ENCODE measurements at places on chromosomes 5 and 9.
A peak's percentile ranks its signal among the peaks of the same experiment; 100 is the strongest.

- DNase-seq, result no peak
Measured at GRCh38 chr9:20579524-20580314, 42.6 kb downstream of the MLLT3 start.

GRCh38 chr5:111337133-111337532, 112.9 kb downstream of the CAMK4 start:
- DNase-seq, result no peak

GRCh38 chr9:5949103-5949699, 58.5 kb downstream of the MLANA start:
- DNase-seq, result no peak

DNA sequence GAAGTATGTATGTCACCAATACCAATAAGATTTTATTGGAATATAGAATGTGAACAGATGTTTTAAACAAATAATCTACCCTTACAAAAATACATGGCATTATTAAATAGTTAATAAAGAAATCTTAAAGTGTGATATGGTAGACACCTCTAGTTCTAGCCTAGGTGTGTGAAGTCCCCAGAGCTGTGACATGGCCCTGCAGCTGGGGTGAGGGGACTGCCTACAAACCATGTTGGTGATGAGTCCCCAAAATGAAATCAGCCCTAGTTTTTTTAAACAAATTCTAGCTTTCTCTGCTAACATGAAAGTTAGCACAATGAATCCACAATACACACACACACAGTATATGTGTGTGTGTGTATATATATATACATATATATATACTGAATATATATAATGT, 195.1 kb upstream of the RPS23 start:
- no peak for DNase-seq

DNA sequence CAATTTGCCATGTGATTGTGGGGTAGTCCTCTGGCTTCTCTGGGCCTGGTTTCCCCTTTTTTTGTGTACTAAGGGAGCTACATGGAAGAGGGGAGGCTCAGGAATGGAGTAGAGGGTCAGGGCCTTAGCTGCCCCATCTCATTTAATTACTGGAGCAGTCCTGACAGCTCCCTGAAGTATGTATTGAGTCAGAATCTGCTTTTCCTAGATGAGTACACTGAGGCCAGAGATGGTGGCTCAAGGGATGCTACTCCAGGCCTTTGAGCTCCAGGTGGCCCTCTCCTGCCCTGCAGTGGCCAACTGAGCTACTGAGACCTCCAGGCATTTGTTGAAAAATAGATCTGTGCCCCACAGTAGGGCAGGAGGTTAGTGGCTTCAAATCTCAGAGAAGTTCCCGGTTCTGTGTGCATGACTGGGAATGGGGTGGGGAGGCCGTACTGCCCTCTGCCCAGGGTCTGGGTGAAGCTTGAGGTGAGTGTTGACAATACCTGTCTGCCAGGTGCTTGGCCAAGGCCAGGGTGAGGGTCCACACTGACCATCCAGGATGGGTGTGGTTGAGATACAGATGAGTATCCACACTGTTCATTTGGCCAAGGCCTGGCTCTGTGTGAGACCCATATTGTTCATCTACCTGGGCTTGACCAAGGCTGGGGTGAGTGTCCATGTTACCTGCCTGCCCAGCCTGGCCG, 45.7 kb downstream of the CXXC5 start:
- no peak for DNase-seq

DNA sequence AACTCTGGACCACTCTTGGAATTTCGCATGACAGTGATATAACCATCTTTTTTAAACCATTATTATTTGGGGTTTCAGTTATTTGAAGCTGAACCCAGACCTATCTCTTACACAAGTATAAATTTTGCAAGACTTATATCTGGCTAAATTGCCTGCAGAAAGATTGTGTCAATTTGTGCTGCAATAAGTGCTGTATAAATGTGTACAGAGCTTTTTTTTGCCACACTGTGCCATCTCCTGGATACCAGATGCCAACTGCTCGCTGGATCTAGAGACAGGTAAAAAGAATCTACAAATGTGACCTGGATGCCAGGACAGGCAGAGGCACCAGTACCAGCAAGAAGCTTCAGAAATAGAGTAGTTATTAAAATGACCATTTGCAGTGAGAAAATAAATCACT, 25.9 kb upstream of the TTC39B start:
- no peak for DNase-seq

DNA sequence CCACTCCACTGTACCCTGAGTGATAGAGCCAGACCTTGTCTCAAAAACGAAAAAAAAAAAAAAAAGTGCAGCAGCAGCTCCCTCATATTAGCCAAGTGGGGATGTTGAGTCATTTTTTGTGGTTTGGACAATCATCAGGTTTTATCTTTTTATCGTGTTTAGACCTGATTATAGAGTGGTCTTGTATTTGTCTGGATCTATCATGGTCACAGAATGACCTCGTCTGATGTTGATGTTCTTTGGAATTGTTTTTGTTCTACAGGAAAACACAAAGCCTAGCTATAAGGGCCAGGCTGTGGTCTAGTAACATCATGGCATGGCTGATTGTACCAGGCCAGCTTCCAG, 1.6 kb upstream of the FBXW11 start:
- no peak for DNase-seq

GRCh38 chr5:102681403-102681983, 73.6 kb upstream of the PAM start:
- peak; percentile 65 for DNase-seq

DNA sequence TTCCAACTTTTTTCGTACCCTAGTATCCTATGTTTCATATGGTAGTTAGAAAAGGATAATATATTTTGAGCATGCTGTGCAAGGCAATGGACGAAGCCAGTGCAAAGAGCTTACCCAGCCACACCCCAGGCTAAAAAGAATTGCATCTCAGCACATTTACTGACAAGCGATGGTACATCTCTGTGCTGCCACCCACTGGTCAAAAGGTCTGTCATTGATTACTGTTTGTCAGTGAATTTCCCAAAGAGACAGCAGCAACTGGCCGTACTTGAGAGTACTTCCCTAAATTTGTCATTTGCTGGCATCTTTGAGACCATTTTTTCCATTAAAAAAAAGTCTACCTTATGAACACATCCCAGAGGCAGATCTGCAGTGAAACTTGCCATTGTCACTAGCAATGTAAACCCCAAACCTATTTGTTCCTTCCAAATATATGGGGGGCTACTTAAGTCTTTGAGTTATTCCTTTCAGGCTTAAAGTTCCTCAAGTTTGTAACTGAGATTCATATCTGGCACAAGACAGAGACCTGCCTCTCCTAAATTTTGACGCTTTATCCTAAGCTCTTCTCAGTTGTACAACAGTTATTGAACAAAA, 184.3 kb downstream of the CTNND2 start:
- no peak for DNase-seq

DNA sequence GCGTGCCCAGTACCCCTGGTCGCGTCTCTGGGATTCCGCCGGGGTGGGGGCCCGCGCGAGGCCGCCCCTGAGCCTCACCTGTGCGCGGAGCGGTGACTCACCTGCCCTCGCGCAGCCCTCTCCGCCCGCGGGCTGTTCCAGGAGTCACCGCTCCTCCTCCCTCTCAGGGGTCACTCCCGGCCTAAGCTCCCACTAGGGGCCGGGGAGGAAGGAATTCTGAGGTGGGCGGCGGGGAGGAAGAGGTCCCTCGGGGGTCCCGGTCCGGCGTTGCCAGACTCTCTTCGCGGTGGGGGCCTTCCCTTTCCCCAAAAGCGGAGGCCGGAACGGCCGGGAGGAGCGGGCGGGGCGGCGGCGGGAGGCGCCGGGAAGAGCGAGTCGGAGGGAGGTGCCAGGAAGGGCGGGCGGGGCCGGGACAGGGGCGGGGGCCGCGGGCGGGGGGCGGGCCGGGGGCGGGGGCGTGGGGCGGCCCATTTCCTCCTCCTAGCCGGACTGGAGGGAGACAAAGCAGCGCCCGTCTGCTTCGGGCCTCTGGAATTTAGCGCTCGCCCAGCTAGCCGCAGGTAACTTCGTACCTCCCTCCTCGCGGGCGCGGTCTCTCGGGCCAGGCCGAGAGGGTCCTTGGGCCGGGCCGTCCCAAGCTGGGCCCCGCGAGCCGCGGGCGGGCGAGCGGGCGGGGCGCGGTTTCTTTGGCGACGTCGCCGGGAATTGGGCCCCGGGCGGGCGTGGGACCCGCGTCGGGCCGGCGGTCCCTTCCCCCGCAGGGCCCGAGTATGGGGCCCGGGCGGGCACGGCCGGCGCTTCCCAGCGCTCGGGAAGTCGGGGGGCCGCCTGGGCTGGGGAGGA, at the start of gene CTNNA1:
CTNNA1 (plus strand) TSS at position 475 of the 843 bp plus-strand sequence. CDS start 28,500 bp downstream, outside the sequence.
- peak; percentile 52 for DNase-seq

GRCh38 chr9:93807166-93808074, 147.7 kb downstream of the BARX1 start:
- DNase-seq, result no peak

- no peak for DNase-seq
Measured at GRCh38 chr5:18761801-18762200, 1127.5 kb downstream of the TAF11L14 start.

- no peak for DNase-seq
Measured at GRCh38 chr9:95966306-95966705, 90.8 kb downstream of the ERCC6L2 start.

- DNase-seq, result no peak
Measured at GRCh38 chr5:79486116-79486515, 27.8 kb downstream of the HOMER1 start.

DNA sequence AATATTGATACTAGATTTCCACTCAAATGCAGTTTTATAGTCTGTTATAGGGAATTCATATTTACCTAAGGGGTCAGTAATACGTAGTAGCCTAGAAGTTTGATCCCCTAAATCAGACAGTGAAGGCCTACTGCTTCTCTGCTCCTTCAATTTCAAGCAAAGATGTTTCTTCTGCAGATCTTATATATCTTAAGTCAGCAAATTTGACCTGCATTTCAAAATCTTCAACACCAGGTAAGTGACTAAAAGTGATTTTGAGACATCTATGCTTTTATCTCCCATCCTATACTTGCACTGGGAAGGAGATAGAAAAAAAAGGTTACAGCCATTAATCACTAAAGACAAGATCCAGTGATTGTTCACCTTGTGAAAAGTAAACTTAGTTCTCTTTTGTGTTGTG, 363.9 kb downstream of the PTPRD start:
- DNase-seq, result no peak

DNA sequence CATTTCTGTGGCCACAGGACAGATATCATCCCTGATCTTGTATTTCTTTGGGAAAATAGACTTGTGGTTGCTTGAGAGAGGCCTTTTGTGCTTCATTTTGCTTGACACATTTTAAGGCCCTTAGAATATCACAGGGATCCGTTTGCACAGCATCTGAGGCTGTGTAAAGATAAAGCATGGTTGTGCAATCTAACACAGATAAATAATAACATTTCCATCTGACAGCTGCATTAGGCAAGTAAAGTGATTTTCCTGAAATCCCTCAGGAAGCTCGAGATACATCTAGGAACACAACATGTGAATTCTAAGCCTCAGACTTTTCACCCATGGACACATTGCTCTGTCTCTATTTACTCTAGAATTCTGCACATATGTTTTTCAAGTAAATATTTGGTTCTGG, 212.8 kb upstream of the ADAMTSL1 start:
- no peak for DNase-seq

GRCh38 chr5:638501-639252, 26.5 kb downstream of the CEP72 start:
- DNase-seq, result no peak

- no peak for DNase-seq
Measured at GRCh38 chr5:108451269-108451668, 69.4 kb upstream of the FBXL17 start.

DNA sequence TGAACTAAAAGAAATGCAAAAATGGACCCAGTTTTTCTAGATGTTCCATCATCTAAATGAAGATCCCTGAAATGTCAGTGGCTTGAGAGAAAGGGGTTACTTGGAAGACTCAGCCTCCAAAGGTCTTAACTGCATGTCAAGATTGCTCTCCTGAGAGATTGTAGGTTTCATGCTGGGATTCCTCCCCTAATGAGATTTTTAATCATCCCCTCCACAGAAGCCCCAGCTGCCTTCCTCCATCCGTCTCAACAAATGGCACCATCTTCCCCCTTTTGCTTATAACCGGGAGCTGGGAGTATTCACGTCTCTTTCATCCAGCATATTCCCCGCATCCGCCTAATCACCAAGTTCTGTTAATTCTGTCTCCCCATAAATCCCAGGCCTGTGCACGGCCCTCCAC, 104.5 kb downstream of the NSG2 start:
- no peak for DNase-seq

- no peak for DNase-seq
Measured at GRCh38 chr5:3862906-3863305, 267.3 kb downstream of the IRX1 start.

DNA sequence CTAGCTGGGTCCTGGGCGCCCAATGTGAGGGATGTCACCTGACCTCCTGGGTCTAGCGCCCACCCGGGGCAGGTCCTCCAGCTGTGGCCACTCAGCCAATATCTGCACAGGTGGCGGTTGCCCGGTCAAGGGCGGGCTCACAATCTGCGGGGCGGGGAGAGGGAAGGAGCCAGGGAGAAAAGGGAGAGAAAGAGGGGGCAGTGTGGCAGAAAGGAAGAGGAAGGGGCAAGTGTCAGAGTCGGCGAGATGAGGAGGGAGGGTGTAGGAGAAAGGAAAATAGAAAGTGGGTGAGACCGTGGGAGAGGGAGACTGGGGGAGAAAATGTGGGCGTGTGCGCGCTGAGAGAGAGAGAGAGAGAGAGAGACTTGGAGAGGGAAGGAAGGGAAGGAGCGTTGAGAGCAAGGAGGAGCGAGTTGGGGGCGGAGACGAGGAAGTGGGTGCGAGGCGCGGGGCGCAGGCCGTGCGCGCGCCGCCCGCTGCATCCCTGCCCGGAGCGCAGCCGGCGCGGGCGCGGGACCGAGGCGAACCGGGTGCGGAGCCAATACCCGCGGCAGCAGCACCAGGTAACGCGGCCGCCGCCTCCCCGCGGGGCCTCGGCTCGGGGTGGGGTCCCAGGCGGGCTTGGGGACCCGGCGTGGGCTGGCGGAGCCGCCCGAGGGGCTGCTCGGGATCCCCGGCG, at the start of gene HRH2:
HRH2 (plus strand) TSS at position 479 of the 679 bp plus-strand sequence. CDS start 25,163 bp downstream, outside the sequence.
- peak; percentile 63 for DNase-seq

DNA sequence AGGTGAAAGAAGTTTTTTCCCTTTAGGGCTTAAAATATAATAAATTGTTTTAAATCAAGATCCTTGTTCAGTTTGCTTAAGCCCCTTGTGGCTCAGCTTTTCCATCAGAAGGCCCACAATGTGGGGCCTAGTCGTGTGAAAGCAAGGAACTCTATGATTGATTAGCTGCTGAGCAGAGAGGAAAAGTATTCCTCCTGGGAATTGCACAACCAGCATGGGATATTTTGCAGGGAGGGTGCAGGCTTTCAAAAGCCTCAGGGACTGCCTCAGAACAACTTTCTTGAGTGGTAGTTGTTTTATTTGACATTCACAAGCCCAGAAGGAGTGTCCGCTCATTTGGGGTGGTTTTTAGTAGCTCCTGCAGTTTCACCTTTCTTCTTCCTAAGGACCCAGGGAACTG, 19.8 kb downstream of the TTC23L start:
- no peak for DNase-seq

DNA sequence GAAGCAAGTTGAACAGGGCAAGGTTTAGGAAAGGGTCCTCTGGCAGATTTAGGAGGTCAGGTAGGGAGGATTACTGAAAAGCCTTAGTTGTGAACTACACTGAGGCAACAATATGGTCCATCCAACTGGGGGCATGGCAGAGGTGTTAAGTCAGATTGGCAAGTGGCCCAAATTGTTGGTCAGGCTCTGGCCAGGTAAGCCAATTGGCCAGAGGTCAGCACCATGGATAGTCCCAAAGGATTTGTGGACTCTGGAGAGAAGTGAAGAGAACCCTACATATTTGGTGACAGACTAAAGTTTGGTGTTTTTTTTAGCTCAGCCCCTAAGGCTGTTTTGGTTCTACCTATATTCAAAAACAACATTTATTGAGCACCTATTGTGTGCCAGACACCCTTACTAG, 39.1 kb upstream of the RASGRF2 start:
- DNase-seq, result no peak

- DNase-seq, result no peak
Measured at GRCh38 chr5:155485386-155485785, 471.8 kb downstream of the KIF4B start.
